ENCODE measurements at places on chromosomes 12 and 14.

DNA sequence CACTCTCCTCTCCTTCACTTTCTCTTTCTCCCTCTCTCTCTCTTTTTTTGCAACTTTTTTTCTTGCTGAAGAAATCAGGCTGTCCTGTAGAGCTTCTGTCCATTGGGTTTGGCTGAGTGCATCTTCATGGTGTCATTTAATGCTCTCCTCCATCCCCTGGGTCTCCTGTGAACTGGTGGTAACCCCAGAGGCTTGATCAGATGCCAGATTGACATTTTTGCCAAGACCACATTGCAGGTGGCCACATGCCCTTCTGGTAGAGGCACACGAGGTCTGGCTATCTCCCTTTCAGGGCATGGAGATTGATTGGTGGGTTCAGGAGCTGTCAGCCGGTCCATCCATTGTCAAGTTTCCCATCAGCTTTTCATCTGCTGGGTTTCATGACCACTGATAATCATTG lies 188.3 kb upstream of the MYL2 start:
- no peak for DNase-seq

DNA sequence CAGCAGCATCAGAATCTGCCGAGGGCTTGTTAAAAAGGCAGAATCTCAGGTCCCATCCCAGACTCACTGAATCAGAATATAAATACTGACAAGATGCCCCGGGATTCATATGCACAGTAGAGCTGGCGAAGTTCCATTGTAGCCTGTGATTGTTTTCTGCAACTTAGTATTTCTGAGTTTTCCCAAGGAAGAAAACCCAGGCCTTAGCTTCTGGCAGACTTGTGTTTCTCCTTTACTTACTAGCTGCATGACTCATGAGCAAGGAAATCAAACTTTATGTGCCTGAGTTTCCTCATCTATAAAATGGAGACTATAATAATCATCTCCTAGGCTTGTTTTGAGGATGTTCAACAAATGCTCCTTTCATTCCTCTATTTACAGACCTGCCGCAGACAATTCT lies 278.5 kb upstream of the PLEKHG7 start:
- DNase-seq: no peak

DNA sequence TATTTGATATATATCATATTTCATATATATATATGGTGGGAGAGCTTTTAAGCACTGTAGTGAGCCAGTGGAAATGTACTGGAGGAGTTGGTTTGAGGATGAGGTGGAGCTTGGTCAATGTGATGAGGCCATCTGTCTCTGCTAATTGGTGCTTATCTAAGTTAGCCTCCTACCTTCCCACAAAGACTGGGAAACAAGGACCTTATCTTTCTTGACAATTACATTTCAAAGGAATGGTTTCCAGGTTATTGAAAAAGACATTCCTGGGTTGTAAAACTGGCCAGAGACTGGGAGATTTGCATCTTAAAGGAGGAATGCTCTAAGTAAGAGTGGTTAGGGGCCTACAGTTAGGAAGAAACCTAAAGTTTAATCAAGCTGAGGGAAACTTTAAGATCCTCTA lies 212.8 kb upstream of the SYT1 start:
- DNase-seq: no peak

DNA sequence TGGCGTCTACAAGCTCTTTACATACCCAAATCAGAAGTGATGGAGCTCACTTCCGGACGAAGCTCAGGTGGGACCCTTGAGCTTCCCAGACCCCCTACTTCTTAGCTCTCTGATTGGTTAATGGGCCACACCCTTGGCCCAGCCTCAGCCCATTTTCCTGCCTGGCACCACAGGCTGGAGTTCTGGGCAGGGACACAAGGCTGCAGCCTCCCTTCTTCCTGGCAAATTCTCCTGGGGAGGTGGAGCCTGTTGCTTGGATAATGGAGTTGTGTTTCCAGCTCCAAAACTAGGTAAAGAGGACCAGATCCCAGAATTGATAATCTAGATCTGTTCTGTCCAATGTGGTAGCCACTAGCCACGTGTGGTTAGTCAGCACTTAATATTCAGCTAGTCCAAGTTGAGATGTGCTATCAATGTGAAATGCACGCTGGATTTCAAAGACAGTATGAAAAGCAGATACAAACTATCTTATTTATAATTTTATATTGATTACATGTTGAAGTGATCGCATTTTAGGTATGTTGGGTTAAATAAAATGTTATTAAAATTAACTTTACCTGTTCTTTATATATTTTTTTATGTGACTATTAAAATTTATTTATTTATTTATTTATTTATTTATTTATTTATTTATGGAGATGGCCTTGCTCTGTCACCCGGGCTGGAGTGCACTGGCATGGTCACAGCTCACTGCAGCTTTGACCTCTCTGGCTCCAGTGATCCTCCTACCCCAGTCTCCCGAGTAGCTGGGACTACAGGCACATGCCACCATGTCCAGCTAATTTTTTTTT lies 12.6 kb upstream of the FAIM2 start:
- peak; percentile 12 for DNase-seq

DNA sequence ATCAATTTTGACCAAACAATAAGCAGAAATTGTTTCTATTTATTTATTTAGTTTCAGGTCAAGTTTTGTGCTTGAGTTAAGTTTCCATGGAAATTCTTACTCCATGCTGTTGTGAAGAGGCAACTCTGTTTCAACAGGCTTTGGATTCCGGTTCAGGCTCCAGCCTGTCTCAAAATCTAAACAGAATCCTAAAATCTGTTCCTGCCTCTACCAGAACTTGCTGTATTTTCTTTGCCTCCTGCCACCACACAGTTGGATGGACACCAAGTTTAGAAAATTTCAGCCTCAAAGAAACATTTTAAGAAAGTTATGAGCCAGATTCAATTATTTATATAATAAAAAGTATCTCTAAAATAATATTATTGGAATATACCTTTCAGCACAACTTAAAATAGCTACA lies 330.9 kb downstream of the FOXG1 start:
- no peak for DNase-seq

DNA sequence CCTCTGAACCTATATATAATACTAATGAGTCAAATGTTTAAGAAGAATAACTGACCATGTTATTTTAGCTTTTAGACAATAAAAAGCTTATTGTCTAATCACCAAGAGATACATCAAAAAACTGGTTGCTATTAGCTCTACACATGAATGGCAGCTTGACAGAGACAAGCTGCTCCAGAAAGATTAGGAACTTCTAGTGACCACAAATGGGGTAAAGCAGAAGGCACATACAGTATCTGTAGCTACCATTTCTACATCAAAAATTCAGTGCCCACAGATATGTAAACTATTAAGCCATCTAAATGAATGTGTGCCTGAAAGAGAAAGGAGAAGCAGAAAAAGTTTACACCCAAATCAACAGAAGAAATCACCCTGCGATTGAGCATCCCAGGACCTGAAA lies 2.4 kb downstream of the AREL1 start:
- DNase-seq: no peak

- DNase-seq: no peak
Observed at GRCh38 chr12:6318440-6318879, 8.0 kb downstream of the PLEKHG6 start.

GRCh38 chr12:89393551-89394121 lies 41.3 kb upstream of the DUSP6 start:
- no peak for DNase-seq

GRCh38 chr12:116236148-116236731 lies 41.3 kb downstream of the MED13L start:
- DNase-seq: peak; percentile 62

GRCh38 chr12:64660237-64661018 lies 50.1 kb downstream of the RASSF3 start:
- DNase-seq: no peak

DNA sequence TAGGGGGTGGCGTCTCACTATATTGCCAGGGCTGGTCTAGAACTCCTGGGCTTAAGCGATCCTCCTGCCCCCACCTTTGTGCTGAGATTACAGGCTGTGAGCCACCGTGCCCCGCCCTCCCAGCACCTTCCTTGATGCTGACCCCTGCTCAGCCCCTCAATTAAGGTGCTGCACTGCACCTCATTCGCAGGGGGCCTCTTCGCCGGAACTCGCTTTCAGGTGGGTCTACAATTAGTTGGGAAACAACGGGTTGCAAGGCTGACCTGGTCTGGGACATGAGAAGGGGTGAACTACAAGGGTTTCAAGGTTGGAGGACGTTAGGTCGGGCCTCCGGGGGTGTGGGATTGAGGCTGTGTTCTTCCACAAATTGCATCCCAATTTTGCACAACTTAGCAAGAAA lies 1.2 kb upstream of the NOP2 start:
- DNase-seq: no peak

GRCh38 chr12:47370421-47370820 lies 290.7 kb upstream of the AMIGO2 start:
- no peak for DNase-seq

- no peak for DNase-seq
Observed at GRCh38 chr14:61539631-61540030, 155.7 kb upstream of the HIF1A start.

DNA sequence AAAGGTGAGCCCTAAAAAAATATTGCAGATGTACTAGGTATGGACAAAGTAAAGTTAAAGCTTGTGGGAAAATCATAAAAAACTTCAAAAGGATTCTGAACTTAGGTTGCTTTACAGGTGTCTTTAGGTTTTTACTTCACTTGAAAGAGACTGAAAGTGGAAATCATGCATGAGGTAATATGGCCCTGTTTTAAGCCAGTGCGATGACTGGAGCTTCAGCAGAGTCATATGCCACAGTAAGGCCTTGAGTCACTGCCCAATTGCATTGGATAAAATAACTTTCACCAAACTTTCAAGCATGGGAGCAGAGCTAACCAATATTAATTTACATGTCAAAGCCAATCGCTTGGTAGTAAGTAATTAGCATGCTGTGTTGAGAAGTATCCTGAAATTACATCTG lies 63.9 kb upstream of the TMEM260 start:
- no peak for DNase-seq

- no peak for DNase-seq
Observed at GRCh38 chr14:90467501-90467900, 70.7 kb downstream of the CALM1 start.

DNA sequence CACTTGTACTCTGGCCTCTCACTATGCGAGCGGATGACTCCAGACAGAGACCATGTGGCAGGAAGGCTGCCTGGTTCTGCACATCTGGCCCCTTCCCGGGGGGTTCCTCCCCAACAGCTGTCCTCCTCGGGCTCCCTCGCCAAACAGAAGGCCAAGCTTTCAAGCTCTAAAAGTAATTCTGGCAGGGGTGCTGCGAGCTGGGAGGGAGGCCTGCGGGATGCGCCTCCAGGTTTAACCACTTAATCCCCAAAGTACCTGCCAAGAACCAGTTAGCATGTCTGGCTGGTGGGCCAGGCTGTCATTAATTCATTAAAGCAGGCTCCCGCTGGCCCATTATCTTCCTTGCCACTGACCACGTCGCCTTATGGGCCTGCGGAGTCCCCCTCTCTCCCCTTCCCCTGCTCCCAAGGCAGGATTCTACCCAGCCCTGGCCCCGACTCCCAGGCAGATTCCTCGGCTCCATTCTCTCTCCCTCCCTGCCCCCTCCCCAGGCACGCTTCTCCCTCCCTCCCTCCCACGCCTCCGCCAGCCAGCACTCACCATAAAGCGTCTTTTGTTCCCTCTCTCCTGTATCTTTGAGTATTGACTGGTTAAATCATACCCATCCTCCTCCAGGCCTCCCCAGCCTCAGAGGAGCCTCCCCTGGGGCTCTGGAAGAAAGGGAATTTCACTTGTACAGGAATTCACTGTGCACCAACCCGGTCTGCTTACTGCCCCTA lies 4.9 kb downstream of the HRK start:
- DNase-seq: no peak

DNA sequence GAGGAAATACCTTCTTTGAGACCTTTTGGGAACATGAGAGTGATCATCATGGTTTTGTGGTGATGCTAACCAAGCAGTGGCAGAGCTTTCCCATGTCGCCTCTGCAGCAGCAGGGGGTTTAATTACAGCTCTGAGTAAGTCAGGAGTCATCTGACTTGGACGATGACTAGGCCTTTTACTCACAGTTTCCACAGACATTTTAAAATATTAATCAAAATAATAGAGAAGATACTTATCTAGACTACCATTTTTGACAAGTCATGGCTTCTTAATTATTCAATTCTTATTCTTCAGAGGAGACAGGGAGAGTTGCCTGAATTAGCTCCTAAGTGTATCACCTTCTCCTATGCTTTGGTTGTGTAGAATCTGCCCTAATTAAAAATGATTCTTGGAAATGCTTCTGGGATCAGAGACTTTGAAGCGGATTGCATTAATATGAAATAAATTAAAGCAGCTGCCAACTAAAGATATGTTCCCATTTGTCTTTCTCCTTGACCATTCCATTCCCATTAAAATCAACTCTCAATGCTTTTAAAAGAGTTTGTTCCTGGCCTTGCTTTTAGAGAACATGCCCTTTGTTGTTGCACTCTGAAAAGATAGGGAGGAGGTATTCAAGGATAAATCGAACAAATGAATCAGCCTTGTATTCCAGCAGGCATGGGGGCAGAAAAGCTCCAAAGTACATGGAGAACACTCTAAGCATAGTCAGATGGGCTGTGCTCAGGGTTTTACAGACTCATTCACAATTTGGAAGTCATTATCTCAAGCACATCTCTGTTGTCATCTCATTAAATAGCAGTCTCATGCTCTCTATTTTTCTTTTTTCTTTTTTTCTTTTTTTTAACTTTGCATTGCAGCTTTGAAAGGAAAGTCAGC lies 7.7 kb upstream of the IFNG-AS1 start:
- DNase-seq: no peak

DNA sequence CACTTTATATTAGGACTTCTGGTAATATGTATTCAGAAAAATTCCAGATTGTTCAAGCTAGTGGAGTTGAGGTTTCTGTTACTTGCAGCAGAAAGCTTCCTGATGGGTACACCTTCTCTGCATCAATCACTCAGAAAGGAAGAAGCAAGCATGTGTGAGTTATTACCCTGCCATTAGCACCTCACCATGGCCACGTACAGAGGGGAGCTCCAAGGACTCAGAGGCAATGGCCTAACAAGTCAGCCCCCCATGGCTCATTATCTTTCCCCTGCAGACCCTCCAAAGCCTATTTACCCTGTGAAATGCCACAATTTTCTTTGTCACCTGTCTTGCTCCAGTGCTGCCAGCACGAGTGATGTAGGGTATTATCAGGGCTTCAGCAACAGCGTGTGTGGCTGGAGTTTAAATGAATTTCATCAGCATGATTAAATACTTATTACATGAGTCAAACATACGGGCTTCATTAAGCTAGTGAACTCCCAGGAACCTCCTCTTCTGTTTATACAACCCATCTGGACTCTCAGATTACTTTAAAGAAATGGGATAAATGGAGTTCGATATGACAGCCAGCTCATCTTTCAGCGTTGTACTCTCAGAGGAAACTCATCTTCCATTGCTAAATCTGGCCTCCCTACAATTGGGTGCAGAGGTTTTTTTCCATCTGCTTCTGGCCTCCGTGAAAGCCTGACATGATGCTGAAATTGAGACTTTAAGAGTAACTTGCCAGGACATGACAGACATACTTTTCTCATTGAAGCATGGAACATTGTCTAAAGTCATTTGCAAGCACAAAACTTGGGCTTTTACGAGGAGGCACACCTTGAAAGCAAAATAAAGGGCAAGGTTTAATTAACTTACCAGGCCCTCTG lies 135.9 kb downstream of the TMEM30B start:
- DNase-seq: no peak

- no peak for DNase-seq
Observed at GRCh38 chr14:74562515-74563232, 49.4 kb downstream of the LTBP2 start.

DNA sequence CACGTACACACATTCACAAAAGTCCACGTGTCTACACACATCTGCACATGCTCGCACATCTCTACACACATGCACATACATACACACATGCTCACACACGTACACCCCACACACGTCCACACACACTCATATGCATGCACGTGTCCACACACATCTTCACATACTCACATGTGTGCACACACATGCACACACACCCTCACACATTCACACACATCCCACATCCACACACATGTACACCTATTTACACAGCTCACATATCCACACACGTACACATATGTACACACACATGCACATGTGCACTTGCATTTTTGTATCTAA lies 3.6 kb downstream of the ADGRD1 start:
- DNase-seq: no peak

Data from activated naive CD4-positive, alpha-beta T cell treated with anti-CD3 and anti-CD28 coated beads, Interleukin-2, amount 10 ng/mL, durations not matched to agents 7 days and 5 days (primary cell).